Natural killer cell treated with Interleukin-12 subunit alpha and Interleukin-12 subunit beta and Interleukin-15 and Interleukin-18, amount 100 ng/mL, for 72 hours (primary cell): ENCODE measurements at places on chromosomes 13 and 19.

GRCh38 chr13:98741741-98742435 lies 10.6 kb downstream of the SLC15A1 start:
- DNase-seq = no peak

DNA sequence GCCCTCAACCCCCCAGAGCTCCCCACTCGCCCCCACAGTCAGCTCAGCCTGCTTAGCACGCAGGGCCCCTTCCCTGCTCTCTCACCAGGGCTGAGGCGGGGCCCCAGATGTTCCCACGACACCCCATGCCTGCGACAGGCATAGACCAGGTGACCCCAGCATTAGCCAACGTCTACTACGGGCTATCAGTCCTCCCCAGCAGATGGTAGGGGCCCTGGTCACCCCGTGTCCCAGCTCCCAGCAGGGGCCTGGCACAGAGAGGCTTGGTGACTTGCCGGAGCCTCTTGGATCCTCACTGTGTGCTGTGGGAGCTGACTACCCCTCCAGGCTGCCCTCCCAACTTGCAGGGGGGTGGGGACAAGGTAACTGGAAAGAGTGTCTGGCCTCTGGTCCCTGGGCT lies 80.6 kb downstream of the KDM4B start:
- DNase-seq = no peak

DNA sequence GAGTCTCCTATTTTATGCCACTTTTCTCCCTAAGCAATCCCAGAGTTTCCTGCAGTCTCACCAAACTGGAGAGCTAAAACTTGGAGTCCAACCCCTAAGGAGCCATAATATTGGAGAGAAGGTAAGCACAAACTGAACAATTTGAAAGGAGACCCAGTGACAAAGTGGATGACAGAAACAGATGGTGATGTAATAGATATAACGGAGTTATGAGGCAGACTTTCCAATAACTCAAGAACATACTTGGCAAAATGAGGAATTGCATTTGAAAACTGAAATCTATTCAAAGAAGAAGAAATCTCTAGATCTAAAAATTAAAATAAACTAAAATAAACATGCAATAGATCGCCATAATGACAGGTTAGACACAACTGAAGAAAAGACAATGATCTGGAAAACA lies 200.9 kb upstream of the MIR17HG start:
- no peak for DNase-seq

GRCh38 chr13:99313501-99313900 lies 6.3 kb upstream of the GPR183 start:
- no peak for DNase-seq

- no peak for DNase-seq
These were observed 20.7 kb downstream of the COL4A1 start for GRCh38 chr13:110285991-110286832.

- DNase-seq = no peak
These were observed 392.1 kb downstream of the DACH1 start for GRCh38 chr13:71474936-71475335.

DNA sequence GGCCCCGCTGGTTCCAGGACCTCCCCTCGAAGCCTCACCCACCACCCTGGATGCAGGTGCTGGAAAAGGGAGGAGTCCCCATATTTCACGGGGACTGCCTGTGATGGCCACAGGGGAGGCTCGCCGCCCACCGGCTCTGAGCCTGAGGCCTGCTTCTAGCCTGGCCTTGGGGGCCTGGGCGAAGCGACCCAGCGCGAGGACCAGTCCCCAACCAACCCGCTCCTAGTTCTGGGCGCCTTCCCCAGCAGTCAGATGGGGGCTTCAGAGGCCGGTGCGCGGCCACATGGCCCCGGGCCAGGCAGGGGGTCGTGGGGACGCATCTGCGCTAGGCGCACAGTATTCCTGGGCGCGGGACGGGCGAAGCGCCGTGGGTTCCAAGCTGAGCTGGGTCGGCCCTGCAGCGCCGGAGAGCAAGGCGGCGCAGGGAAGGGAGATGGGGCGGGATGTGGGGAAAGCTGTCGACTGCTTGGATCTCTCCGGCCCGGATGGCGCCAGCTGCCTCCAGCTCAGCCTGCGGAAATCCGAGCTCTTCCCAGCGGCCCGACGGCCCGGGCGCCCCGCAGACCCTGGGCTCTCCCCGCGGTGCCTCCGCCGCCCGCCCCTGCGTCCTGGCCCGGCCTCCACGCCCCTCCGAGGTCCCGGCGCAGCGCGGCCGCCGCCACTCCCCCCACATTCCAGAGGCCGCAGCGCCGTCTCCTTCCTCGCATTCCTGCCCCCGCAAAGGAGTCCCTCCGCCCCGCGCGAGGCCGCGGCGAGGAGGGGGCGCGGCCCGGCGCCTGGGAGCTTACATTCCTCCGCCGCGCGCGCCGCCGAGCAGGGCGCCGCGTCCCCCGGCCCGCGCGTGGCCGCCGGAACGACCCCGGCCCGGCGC lies at the start of gene WTIP:
Gene WTIP, plus strand, starts transcription at position 788 of the 871 bp plus-strand sequence. CDS start 217 bp downstream, outside the sequence.
- no peak for DNase-seq

DNA sequence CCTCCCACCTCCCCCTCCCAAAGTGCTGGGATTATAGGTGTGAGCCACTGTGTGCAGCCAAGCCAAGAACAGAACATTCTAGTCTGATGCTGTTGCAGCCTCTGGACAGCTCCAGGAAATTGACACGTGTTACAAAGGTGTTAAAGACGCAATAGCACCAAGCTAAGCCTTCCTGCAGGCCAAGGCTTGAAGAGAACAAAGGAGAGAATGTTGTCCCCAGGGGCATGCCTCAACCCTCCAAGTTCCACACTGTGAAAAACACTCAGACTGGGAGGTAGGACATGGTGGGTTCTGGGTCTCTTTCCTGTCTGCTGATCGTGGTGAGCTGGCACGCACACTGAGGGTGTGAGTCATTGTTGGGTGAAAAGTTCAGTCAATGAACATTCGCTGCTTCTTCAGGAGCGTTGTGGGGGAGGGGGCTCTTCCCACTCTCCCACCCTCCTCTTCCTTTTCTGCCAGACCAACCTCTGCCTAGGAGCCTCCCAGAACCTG lies 5.3 kb upstream of the PTPRS start:
- no peak for DNase-seq

- no peak for DNase-seq
These were observed 64.9 kb upstream of the RNF113B start for GRCh38 chr13:98241976-98242375.

DNA sequence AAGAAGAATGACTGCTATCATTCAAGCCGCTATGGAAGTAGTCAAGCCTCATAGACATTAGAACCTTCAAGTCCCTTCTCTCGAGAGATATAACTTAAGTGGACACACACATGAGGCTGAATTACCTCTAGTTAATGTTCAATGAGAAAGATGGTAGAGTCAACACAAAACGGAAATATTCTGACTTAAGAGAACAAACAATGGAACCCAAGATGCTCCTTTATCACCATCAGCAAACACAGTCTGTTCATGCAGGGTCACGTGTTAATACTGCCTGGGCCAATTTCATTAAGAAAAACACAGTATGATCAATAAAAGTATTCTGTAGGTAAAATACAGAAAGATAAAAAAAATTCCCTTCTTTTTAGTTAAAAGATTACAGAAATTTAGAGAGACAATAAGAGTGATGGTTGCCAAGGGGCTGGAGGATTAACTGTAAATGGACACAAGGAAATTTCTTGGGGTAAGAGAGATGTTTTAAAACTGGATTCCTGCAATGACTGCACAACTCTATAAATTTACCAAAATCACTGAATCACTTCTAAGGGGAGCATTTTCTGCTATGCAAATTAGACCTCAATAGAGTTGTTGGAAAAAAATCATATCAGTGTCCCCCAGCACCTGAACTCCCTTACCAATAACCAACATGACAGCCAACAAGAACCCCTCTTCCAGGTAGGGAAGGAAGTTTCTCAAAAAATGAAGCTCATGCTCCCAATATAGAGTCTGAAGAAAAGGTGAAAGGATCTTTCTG lies 256.6 kb downstream of the ABCC4 start:
- DNase-seq = no peak

GRCh38 chr13:44726214-44726613 lies 150.1 kb upstream of the TSC22D1 start:
- no peak for DNase-seq

DNA sequence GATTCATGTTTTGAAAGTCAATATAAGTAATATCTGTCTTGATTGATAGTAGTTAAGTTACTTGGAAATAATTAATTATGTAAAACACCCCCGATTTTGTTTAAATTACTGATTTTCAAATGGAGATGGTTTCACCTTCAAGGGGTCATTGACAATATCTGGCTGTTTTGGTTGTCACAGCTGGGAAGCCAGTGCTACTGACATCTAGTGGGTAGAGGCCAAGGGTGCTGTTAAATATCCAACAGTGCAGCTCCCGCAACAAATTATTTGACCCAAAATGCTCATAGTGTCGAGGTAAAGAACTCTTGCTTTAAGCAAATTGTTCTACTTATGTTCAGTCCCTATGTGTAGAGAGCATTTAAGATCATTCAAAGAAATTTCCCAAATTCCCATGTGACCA lies 50.6 kb upstream of the PCDH20 start:
- DNase-seq = no peak
